NCI-H1092 (cell line): ENCODE measurements at places on chromosomes 13 and 19.

DNA sequence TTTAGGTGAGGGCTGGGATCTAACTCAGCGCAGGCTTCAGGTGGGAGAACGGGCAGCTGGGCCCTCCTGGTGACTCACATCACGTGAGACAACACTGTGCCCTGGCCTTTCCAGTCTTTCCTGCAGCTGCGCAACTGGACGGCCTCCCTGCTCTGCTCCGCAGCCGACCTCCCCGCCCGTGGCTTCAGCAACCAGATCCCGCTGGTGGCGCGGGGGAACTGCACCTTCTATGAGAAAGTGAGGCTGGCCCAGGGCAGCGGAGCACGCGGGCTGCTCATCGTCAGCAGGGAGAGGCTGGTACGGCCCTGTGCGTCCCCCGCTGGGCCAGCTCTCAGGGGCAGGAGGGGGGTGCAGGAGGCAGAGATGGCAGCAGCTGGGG, 8.8 kb downstream of the SPPL2B start:
- no peak for DNase-seq

GRCh38 chr19:4279530-4280422, 710 bp downstream of the SHD start:
- no peak for DNase-seq

DNA sequence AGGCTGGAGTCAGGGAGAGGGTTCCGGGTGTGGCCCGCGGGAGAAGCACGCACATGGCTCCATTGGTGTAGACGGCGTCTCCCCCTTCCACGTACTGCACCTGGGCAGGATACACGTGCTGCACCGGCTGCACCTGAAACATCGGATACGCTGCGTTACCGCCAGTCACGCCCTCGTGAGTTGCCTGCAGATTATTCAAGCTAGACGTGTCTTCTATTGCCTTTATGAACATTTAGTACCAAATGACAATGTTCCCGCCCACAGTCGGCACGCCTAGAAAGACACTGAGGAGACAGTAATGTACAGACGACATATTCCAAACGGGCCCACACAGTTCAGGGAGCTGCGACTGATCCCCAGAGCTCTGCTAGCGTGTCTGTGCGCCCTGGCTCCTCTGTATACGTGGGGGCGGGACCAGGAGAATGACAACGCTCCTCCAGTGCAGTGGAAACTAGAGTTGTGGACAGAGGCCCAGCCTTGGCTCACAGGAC, 64.1 kb upstream of the RANBP3 start:
- no peak for DNase-seq

DNA sequence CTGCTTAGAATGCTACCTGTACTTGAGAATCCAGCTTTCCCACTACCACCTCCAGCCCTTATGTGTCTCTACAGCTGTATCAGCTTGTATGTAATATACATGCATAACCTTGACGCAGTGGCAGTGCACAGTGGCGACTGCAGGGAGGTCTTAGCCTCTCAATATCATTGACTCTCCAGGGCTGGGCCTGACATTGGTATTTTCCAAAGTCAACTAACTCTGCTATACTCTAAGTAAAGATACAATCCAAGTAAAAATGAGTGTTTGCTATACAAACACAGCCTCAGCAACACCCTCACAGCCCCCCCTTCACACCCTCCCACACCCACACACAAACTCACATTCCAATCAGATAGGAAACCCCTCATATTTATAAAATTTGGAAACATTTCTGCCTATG, 6.7 kb upstream of the UBL3 start:
- DNase-seq: no peak

- no peak for DNase-seq
These were observed 120.0 kb downstream of the ITGBL1 start for GRCh38 chr13:101572456-101572855.

DNA sequence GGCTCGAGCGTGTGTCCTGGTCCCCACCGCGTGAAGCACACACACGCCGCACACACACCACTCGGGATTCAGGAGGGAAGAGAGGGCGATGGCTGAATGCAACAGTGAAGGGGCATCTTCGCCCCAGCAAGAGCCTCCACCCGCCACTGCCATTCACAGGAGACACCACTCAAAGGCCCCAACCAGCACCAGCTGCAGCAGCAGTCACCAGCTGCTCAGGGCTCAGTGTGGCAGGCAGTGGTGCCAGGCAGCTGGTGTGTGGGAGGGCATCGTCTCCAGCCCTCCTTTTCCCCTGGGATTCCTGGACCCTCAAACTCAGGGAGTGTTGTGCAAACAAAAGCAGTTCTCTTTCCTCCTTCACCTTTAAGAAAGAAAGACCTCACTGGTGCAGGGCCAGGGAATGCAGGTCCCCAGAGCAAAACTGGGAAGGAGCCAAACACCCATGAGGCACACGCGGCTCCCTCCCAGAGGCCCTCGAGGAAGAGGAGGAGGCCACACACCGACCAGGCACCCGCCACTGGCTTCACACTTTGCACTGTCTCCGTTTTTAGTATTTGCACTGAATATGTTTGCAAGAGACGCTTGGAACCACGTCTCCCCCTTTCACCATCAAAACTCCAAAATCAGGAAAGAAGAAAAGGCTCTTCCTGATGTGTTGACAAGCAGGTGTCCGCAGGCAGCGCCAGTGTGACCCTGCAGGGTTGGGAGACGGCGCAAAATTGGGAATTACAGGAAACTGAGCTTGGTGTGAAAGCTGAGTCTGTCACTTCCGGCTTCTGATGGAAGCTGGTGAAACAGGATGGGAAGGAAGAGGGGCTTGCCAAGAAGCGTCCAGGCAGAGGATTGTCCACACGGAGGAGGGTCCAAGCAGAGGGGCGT, 26.4 kb upstream of the F7 start:
- DNase-seq: peak; percentile 16

DNA sequence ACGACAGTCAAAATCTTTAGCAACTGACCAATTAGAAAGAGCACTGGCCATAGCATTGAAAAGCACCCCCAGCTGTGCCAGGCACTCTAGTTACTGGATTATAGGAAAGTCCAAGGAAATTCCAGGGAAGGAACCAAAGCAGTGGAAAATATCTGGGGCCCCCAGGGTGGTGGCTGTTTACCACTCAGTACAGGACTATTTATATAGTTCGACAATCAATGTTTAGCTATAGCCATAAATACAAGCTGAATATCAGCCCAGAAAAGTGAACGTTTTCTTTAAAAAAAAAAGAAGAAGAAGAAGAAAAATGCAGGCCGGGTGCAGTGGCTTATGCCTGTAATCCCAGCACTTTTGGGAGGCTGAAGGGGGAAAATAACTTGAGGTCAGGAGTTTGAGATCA, 55.2 kb upstream of the UBAC2 start:
- no peak for DNase-seq

DNA sequence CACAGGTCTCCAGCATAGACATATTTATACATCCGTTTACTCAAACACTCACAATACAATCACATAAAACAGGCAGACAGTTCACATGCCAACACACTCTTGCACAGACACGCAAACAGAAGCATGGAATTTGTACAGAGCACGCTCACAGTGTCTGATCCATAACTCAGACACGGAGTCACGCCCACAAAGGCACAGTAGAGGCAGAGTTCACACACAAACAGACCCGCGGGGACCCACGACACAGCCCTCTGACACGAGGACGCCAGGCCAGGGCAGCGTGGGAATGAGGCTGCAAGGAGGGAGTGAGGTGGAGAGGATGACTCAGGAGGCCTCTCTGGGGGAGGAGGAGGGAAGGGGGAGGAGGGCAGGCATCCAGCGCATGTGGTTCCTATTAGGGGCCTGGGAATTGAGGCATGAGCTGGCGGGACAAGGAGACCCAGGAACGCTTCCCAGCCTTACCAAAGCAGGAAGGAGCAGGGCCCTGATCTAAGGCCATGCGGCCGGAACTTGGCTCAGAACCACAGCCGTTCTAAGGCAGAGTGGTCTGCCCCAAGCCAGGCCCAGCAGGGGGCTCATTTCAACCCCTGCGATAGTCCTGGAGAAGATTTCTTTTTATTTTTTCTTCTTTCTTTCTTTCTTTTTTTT, 9.1 kb upstream of the OLFM2 start:
- DNase-seq: no peak

GRCh38 chr13:75705395-75705794, 69.3 kb downstream of the LMO7 start:
- no peak for DNase-seq

- DNase-seq: no peak
These were observed 678.5 kb upstream of the PCDH20 start for GRCh38 chr13:62093984-62094780.

DNA sequence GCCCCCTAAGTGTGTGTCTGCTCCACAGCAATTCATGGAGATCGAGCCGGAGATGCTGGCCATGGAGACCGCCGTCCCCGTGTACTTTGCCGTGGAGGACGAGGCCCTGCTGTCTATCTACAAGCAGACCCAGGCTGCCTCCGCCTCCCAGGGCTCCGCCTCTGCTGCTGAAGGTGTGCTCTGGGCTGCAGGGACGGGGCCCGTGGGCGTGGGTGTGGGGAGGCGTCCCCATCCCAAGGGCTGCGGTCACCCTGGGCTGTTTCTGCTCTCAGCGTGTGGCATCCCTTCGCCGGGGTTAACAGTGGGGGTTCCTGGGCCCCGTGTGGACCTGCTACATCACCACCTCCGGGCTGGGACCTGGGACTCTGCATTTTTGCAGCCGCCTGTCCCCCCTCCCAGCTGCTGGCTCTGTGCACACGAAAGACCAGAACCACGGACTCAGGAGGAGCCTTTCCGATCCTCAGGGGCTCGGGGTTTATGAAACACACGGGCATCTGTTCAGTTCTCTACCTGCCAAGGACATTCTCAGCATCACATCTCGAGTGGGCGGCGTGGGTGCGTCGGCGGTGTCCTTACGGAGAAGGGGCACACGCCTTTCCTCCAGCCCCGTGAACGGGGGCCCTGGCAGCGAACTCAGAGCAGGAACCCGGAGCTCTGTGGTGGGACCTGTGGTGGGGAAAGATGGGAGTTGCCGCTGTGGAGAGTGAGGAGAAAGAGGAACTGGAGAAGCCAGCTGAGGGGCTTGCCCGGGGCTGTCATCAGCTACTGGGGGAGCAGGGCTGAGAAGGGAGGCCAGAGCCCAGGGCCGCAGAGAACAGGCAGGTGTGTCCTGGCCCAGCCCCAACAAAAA, 7.8 kb downstream of the NCLN start:
- no peak for DNase-seq

DNA sequence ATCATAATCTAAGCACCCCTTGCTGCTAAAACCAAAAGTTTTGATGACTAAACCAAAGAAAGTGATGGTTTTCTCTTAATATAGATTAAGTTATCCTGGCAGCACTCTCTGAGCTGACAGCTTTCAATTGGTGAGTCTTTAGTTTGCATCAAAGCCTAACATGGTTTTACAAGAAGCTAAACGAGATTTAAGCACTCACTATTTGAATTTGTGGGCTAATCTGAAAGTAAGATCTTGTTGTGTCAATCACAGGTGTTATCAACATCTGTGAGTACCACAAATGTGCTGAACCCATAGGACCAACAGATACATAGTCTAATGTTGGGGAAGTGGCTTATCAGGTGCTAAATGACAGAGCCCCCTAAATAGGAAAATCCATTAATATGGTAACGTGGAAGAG, 223.9 kb downstream of the LHFPL6 start:
- no peak for DNase-seq

- DNase-seq: no peak
These were observed 120.0 kb downstream of the UQCRFS1 start for GRCh38 chr19:29092712-29093552.

DNA sequence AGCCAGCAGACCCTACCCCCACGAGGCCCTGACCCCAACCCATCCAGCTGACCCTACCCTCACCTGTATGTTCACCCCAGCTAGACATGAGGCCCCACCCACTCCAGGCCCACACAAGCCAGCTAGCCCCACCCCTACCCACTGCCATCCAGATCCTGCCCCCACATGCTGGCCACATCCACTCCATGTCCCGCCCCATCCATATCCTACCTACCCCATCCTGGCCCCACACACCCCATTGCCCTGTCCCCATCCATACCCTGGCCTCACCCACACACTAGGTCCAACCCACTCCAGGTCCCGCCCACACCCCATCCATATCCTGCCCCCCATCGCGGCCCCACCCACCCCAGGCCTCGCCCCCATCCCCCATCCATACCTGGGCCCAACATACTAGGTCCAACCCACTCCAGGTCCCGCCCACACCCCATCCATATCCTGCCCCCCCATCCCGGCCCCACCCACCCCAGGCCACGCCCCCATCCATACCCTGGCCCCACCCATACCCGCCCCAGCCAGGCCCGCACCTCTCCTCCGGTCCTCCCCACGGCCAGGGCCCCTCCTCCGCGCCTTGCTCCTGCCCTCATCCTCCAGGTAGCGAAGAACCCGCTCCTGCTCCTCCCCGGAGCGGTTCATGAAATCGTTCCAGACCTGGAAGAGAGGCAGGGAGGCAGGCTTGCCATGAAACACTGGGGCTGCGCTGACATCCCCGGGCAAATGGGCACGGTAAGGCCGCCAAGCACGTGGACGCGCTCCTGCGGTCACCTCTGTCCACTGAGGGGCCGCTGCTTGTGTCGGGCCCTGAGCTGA, 7.2 kb downstream of the RNU6-9 start:
- no peak for DNase-seq

- DNase-seq: no peak
These were observed 7.4 kb downstream of the BCAM start for GRCh38 chr19:44816301-44816700.

GRCh38 chr19:570251-570686, 2.1 kb upstream of the BSG start:
- no peak for DNase-seq

DNA sequence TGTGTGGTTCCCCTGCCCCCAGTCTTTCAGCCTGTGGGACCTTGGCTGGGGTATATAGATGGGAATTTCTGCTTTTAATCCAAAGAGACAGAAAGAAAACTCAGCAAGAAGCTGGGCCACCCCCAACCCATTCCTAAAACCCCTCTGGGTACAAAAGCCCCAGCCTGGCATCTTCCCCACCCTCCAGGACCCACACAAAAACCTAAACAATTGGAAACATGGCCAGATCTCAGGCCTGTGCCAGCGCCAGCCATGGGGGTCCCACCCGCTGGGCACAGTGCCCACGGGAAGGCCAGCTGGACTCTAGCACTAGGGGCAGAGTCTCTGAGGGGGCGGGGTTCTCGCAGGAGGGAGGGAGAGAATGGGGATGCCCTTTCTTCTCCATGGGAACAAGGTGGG, 8.6 kb downstream of the LYL1 start:
- peak; percentile 26 for DNase-seq

- DNase-seq: no peak
These were observed 89.6 kb downstream of the NALCN start for GRCh38 chr13:101326710-101327109.

DNA sequence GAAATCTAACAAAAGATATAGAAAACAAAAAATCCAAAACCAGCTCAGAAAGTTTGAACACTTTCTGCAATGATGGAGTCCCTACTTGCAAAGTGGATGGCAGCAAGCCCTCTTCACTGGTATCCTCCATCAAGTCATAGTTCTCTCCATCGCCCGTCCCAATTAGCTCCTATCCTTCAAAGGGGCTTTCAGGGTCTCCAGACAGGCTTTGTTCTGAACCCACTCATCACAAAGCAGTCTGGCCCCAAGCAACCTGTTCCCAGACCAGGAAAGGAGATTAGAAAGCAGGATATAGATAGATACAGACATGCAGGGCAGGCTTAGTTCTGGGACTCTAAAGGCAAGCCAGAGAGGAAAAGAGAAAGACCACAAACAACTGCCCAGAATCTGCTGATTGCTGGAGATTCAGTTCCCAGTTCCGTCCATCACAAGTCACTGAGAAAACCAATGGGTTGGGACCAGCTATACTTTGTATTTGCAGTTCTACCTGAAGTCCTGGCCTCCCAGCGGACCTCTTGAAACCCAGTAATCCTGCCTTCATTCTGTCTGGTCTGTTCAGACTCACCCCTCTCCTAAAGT, 47.2 kb upstream of the EPHX3 start:
- no peak for DNase-seq

GRCh38 chr13:111116856-111117255, 1.7 kb downstream of the ARHGEF7 start:
- DNase-seq: no peak

- no peak for DNase-seq
These were observed 666 bp downstream of the POMP start for GRCh38 chr13:28659621-28659970.
